ENCODE measurements at places on chromosomes 11 and 22.

GRCh38 chr22:40610329-40610850, 26.1 kb downstream of the MRTFA start:
- peak; percentile 48 for DNase-seq

DNA sequence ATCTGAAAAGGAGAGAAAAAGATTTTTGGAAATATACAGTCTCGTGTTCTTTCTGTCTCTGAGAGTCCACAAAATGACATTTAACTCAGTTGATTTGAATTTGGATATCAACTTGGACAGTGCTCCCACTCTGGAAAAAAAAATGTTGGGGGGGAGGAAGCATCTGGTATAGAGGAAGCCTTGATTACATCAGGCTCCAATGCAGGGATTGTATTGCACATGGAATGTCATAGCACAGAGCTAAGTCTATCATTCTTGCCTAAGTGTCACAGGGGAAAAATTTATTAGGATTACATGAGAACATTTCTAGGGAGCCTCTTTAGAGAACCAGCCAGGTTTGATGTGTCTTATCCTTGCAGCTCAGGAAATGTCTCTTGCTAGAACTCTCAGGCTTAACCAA, 23.0 kb downstream of the MS4A6A start:
- no peak for DNase-seq

- no peak for DNase-seq
These were observed 13.7 kb downstream of the MUC5B start for GRCh38 chr11:1236316-1237127.

DNA sequence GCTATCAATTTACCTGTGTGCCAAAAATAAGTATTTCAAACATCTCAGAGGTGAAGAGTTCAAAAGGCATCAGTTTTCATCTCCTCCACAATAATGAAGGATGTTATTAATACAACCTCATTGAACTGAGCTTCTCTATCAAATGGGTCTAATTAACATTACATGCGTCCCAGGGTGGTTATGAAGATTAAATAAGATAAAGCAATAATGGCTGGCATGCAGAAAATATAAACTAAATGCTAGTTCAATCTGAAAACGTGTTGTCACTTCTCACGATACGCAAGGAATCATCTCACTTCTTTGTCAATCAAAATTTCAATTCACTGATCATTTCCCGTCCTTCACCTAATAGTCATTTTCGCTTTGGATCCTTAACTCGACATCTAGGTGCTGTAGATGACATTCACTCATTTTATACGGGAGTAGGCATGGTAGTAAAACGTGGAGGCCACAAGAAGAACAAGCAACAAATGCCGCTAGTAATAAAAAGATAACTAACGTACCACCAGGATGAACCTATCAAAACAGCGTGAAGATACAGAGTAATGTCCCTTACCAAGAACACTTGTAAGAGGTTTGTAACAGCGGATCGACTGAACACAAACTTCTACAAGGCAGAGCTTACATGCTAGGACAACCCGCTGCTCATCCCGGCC, 918 bp downstream of the CHORDC1 start:
- DNase-seq: no peak

DNA sequence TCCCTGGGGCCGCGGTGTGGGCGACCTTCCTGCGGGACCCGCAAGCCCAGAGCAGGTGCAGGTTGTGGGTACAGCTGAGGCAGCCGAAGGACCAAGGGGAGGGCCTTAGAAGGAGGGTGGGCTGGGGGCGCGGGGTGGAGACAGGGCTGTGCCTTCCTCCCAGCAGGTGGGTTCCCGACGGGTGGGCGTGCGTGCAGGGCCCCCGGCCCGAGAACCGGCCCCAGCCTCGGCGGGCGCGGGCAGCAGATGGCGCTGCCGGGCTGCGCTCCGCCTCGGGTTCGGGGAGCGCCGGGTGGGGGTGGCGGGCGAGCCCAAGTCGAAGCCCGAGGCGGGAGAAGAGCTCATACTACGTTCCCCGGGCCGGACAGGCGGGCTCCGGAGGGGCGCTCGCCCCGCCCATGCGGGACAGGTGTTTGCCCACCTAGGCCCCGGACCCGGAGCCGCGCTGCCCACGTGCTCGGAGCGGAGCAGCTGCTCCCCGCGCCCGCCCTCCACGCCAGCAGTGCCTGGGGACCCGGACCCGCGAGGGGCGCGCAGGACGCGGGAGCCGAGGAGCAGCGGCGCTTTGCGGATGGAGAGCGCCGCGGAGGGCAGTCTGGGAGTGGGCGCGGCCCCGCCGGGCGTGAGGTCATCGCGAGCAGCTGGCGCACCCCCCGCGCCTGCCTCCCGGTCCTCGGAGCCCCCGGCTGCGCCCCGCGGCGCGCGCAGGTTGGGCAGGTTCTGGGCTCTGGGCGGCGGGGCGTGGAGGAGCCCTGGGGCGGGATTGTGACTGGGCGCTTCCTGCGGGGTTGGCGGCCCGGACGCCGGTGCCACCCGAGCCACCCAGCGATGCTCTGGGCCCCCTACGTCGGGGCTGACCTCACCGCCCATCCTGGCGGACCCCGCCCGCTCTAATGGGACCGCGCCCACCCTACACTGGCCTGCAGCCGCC, 25.3 kb downstream of the DUSP8 start:
- DNase-seq: peak; percentile 25

DNA sequence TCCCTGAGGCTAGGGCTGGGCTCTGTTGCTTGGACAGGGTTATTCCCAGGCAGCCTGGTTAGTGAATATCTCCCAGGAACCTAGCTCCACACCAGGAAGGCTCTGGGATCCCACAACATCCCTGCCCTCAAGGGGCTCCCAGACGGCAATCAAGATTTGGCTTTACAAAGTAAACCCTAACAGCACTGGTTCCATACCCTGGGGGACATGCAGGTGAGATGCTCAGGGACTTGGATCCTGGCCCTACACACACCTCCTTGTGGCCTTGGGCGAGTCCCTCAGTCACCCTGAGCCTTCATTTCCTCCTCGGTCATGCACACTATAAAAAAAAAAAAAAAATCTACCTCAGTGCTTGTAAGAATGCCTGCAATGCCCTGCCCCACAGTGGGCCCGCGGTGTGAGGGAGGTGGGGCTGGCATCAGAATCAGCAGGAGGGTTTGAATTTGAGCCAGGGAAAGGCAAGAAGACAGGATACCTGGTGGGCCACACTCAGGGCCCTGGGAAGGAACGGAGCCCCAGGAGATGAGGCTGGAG, 86.3 kb downstream of the MORC2 start:
- DNase-seq: no peak

DNA sequence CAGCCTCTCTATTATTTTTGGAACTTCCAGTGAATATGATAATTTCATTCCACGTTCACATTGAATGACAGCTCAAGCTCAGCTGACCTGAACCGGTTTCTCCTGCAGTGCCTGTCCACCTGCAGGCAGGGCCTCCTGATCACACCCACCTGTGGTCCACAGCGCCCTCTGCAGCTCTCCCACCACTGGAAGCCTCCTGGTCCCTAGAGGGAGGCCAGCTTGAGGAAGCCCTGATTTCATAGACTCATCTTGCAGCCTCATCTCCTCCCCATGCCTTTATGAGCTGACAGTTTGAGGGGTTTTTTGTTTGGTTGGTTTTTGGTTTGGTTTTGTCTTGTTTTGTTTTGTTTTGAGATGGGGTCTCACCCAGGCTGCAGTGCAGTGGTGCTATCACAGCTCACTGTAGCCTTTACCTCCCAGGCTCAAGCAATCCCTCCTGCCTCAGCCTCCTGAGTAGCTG, 29.9 kb upstream of the MALAT1 start:
- DNase-seq: peak; percentile 54

- no peak for DNase-seq
These were observed 7.1 kb upstream of the ADORA2A start for GRCh38 chr22:24420072-24420976.

- peak; percentile 43 for DNase-seq
These were observed 35.6 kb downstream of the SERPINH1 start for GRCh38 chr11:75597636-75598035.

GRCh38 chr11:91133361-91133760, 910.5 kb upstream of the CHORDC1 start:
- no peak for DNase-seq

- peak; percentile 99 for DNase-seq
These were observed 58.4 kb upstream of the NUP50 start for GRCh38 chr22:45105281-45105702.

DNA sequence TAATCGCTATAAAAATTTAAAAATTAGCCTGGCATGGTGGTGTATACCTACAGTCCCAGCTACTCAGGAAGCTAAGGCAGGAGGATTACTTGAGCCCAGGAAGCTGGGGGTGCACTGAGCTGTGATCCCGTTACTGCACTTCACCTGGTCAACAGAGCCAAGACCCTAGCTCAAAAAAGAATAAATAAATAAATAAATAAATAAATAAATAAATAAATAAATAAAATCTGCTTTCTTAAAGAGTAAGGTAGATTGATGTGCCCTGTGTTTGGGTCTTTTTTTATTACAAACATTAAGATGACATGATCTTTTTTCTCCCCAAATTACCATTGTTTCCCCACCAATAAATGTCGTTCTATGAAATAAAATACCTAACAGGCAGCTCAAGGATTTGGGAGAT, 114.3 kb upstream of the APOA1 start:
- no peak for DNase-seq

GRCh38 chr22:19872779-19873137, 18.1 kb upstream of the GNB1L start:
- DNase-seq: no peak

- peak; percentile 48 for DNase-seq
These were observed 147.3 kb downstream of the FEZ1 start for GRCh38 chr11:125348674-125349309.

GRCh38 chr11:77093987-77094840, 8.4 kb upstream of the OMP start:
- no peak for DNase-seq
